ENCODE measurements at places on chromosomes 11 and 22. TPM values are rescaled to one million over a fixed set of nuclear protein-coding genes. Genes with fewer than 3 reads are reported as not detected.

GRCh38 chr11:88555829-88556202 lies 218.3 kb upstream of the CTSC start:
- H3K4me3 ChIP-seq = no peak overlapping the region
- H3K27ac ChIP-seq = no peak overlapping the region
- no peaks in the 10 kb centered on the region for H3K27me3 ChIP-seq
- peaks cover 11% of the 10 kb centered on the region for H3K4me1 ChIP-seq

DNA sequence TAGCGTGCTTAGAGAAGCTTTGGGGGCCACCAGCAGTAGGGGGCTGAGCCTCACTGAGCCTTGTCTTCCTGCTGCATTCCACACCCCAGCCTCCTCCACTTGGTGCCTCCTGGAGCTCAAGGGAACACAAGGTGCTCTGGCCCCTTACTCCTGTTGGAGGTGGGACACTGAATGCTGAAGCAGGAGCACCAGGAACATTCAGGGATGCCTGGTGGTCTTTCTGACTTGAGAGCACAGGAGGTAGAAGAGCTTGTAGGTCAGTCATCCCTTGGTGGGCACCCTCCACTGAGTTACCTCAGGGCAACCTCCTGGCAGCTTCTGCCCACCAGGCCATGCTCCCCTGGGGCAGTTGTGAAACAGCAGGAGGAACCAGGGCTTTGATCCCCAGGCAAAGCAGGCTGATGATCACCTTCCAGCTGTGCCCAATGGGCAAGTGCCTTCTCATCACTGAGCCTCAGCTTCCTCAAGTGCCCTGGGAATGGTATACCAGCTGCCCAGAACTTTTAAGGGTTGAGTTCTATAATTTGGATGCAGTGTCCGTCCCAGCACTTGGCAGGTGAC lies 50.1 kb downstream of the CABIN1 start:
- no peak for DNase-seq
- no peaks in the 10 kb centered on the region for H3K27me3 ChIP-seq
- H3K4me3 ChIP-seq = no peak overlapping the region
- H3K36me3 ChIP-seq = peaks cover 40% of the 10 kb centered on the region
- H3K27ac ChIP-seq = no peak overlapping the region
- H3K4me1 ChIP-seq = peaks cover 9% of the 10 kb centered on the region

GRCh38 chr22:48659404-48659996 lies 1168.2 kb downstream of the BRD1 start:
- H3K27me3 ChIP-seq = no peaks in the 10 kb centered on the region
- DNase-seq = no peak
- no peaks in the 10 kb centered on the region for H3K4me1 ChIP-seq
- no peak overlapping the region for H3K27ac ChIP-seq
- no peaks in the 10 kb centered on the region for H3K36me3 ChIP-seq

DNA sequence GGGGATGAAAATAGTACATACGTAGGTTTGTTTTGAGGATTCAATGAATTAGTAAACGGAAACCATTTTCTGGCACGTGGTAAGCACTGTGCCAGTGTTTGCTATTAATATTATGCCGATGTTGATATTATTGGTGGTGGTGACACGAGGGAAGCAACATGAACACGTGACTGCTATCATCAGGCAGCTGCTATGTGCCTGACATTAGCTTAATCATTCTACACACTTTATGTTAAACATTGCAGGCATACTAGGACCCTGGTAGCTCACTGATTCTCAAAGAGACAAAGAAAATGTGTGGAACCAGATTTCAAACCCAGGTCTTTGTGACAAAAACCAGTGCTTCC lies 656 bp downstream of the SRRD start:
- H3K36me3 ChIP-seq = peaks cover 19% of the 10 kb centered on the region
- peak overlapping the region; percentile 96 for H3K27ac ChIP-seq
- H3K4me1 ChIP-seq = peaks cover 54% of the 10 kb centered on the region
- no peak for DNase-seq

Gene ARHGAP20
- 1.2 TPM for polyA plus RNA-seq

- peaks cover 27% of the 10 kb centered on the region for H3K4me1 ChIP-seq
- peak overlapping the region; percentile 55 for H3K27ac ChIP-seq
- no peak for DNase-seq
- no peaks in the 10 kb centered on the region for H3K27me3 ChIP-seq
- H3K4me3 ChIP-seq = no peak overlapping the region
Measured at GRCh38 chr22:38246046-38246658, 26.7 kb downstream of the TMEM184B start.

Measured in sigmoid colon (tissue), 7 donors.